GM10248 (cell line): ENCODE measurements at places on chromosomes 3 and 15.

GRCh38 chr3:171835613-171836012 is 7.5 kb upstream of the TMEM212 start:
- no peak for DNase-seq

DNA sequence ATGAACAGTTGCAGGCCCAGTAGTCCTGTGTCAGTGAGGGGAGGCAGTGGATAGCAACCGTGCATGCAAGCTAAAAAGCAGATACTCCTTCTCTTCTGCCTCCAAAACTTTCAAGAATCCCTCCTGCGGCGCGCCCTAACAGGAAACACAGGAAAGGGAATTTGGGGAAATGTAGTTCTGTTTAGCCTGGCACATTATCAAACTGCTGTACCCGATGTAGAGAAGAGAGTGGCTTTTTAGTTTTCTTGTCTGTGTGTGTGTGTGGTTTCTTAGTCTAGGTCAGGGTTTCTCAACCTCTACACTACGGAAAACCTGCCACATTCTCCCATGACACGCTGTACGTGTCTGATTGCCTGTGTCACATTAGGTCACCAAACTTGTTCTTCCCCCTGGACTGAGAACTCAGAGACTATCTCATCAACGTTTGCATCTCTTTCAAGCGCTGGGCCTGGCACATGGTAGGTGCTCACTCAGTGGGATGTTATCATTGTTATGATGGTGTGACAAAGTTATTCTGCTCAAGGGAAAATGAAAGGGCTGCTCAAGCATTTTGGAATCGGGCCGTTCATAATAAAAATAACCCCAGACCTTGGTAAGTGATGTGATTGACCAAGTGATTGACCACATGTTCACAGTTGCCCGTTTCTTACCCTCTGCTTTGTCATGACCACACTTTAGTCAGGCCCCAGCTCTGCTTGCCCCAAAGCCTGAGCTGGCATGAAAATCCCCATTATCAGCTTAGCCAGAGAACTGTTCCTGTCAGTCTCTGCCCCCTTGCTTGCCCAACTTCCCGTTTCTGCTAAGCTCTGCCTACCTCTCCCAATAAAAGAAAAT is 33.2 kb downstream of the TM4SF4 start:
- no peak for DNase-seq

DNA sequence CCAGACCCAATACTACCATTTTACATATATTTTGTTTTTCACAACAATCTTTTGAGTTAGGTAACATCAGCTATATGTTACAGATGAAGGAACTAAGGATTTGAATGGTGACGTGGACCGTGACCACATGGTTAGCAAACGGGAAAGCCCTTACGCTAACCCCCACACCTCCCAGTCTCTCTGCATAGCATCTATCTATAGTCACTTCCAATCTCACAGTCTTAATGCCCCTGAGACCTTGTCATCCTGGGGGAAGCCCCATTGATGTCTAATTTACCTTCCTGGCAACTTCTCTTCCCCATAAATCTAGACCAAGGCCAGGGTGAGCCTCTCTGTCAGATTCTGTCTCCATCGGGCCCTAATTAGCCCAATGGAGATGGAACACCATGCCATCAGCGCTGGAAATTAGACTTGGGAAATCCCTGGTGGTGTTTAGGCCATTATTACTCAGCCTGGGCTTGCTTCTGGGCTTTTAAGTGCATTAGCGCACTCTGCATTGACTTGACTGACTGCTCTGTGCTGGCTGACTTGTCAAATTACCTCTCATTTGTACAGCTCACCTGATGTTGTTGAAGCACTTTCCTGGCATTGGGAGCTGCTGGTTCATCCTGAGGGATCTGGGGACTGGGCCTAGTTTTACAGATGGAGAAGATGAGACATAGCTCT is 34.0 kb upstream of the SH3GL3 start:
- peak; percentile 15 for DNase-seq

GRCh38 chr15:90595763-90596155 is 66.0 kb downstream of the CRTC3 start:
- no peak for DNase-seq

GRCh38 chr3:146561879-146562278 is 17.5 kb upstream of the PLSCR1 start:
- DNase-seq, result no peak
